ENCODE measurements at places on chromosomes 12 and 14. TPM values are rescaled to one million over a fixed set of nuclear protein-coding genes. Genes with fewer than 3 reads are reported as not detected.
A peak's percentile ranks its signal among the peaks of the same experiment; 100 is the strongest.

- H3K27me3 ChIP-seq: peaks cover 9% of the 10 kb centered on the region
- no peak overlapping the region for H3K27ac ChIP-seq
- H3K4me1 ChIP-seq: peaks cover 14% of the 10 kb centered on the region
- H3K4me3 ChIP-seq: no peak overlapping the region
- H3K36me3 ChIP-seq: no peaks in the 10 kb centered on the region
- no peak for DNase-seq
Measured at GRCh38 chr12:111221062-111222026, 147.6 kb downstream of the PHETA1 start.

DNA sequence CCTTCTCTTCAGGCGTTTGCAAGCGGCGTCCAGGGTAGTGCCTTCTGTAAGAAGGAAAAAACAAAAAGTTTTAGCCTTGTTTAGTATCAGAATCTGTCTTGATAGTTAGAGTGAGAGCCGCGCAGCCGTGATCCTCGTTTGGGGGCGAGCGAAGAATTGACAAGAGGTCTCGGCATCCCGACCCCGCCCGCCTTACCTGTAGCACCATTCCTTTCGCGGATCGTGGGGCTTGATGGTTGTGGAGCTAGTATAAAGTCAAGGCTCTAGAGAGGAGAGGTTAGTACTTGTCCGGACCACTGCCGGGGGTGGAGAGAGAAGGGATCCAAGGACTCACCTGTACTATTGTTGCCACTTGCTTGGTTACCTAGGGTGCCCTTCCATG lies 494 bp downstream of the TMTC3 start:
- no peak for DNase-seq
- peaks cover 9% of the 10 kb centered on the region for H3K36me3 ChIP-seq
- peaks cover 42% of the 10 kb centered on the region for H3K4me1 ChIP-seq
- H3K4me3 ChIP-seq: peak overlapping the region; percentile 95
- peak overlapping the region; percentile 69 for H3K27ac ChIP-seq

DNA sequence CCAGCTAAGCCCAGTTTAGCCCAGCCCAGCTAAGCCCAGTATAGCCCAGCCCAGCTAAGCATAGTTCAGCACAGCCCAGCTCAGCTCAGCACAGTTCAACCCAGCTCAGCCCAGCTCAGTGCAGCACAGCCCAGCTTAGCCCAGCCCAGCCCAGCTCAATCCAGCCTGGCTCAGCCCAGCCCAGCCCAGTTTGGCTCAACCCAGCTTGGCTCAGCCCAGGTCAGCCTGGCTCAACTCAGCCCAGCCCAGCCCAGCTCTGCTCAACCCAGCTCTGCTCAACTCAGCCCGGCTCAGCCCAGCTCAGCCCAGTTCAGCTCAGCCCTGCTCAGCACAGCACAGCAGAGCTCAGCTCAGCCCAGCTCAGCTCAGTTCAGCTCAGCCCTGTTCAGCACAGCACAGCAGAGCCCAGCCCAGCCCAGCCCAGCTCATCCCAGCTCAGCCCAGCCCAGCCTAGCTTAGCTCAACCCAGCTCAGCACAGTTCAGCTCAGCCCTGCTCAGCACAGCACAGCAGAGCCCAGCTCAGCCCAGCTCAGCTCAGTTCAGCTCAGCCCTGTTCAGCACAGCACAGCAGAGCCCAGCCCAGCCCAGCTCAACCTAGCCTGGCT lies 330.9 kb downstream of the TMEM121 start:
- H3K36me3 ChIP-seq: peaks cover 5% of the 10 kb centered on the region
- no peak overlapping the region for H3K4me3 ChIP-seq
- H3K27ac ChIP-seq: no peak overlapping the region
- DNase-seq: no peak
- no peaks in the 10 kb centered on the region for H3K4me1 ChIP-seq

GRCh38 chr12:98908866-98909265 lies 263.8 kb downstream of the APAF1 start:
- H3K4me3 ChIP-seq: no peak overlapping the region
- H3K27me3 ChIP-seq: peaks cover 8% of the 10 kb centered on the region
- H3K27ac ChIP-seq: no peak overlapping the region
- H3K36me3 ChIP-seq: no peaks in the 10 kb centered on the region
- no peak for DNase-seq

DNA sequence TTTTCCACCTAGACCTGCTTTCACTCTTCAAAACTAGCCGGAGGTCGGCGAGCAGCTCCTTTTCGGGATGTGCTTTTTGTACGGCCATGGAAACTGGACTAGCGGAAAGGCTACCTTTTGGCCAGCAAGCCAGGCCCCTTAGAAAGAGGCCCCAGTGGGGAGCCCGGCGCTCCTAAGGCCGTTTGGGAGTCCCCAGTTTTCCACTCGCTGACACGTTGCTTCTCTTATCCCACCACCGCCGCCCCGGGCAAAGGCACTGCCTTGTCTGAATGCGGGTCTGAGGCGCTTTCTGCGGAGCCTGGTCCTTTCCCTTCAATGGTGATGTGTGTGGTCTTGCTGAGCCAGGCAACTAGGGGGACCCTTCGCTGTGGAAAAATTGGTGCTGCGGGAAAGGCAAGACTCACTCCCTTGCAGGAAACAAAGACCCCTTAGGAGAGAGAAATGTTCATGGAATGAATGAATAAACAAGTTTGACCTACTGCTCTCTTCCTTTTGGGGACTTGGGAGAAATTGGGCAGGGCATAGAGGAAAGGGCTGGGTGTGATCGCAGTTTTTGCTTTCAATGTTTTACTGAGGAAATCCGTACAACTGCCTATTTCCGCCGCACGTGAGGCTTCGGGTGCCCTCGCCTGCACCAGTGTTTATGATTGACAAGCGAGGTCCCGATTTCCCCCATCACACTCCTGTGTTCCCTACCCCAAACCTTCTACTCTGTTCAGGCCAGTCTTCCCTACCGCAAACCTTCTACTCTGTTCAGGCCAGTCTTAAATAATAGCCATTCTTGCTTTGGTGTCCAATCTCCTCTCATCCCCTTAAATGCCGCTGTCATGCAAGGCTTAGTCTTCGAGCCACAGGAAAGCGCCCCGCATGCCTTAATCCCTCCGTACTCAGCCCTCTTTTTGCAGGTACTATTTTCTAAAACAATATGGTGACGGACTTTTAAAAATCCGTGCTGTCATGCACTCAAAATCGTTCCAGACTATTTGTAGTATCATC lies 1.0 kb upstream of the SLC38A2 start:
- peak; percentile 57 for DNase-seq
- H3K27me3 ChIP-seq: peaks cover 33% of the 10 kb centered on the region
- H3K27ac ChIP-seq: peak overlapping the region; percentile 98
- H3K4me1 ChIP-seq: peaks cover 37% of the 10 kb centered on the region
- peaks cover 21% of the 10 kb centered on the region for H3K36me3 ChIP-seq
- H3K4me3 ChIP-seq: peak overlapping the region; percentile 100

- no peaks in the 10 kb centered on the region for H3K4me1 ChIP-seq
- H3K4me3 ChIP-seq: no peak overlapping the region
Measured at GRCh38 chr14:53793790-53794505, 162.7 kb downstream of the BMP4 start.

DNA sequence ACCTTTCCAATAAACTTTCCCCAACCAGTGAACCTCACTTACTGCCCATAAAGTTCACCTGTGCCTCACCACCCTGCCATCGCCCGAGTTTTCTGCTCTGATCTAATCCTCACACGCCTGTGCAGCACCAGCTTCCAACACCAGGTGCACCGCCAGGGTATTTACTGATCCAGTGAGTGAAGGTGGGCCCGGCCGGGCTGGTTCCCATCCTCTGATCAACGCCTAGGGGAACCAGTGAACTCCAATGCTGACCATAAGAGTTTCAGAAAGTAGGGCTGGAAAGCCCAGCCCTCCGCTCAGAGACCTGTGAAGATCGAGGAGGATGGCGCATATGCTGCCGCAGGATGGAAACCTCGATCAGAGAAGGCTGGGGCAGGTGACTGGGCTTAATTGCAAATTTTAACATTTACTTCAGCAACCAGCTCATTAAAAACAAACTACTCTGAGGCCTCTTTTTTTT lies 685 bp upstream of the MYL6B start:
- peak overlapping the region; percentile 98 for H3K4me3 ChIP-seq
- peak overlapping the region; percentile 94 for H3K27ac ChIP-seq
- no peaks in the 10 kb centered on the region for H3K27me3 ChIP-seq
- DNase-seq: no peak
- H3K36me3 ChIP-seq: peaks cover 7% of the 10 kb centered on the region

The RAPGEF3 gene
- 0.89 TPM for total RNA-seq

The GPR65 gene
- not detected for total RNA-seq

DNA sequence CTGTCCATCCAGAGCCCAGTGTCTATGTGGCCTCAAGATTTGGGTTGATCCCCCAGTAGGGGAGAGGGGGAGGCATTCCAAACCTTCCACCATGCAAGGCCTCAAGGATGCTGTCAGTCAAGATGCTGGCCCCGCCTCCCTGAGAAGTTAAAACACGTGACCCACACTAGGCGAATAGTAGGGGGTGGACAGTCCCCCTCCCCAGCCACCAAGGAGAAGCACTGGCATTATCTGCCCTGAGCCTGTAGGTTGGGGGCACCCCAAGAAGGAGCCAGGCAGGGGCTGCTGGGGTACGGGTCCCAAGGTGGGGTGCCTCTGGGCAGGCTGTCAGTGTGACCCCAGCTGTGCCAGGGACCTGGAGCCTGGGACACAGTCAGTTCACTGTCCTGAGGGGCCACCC lies 2.3 kb downstream of the SLC25A29 start:
- peaks cover 40% of the 10 kb centered on the region for H3K4me1 ChIP-seq
- peaks cover 2% of the 10 kb centered on the region for H3K36me3 ChIP-seq
- no peaks in the 10 kb centered on the region for H3K27me3 ChIP-seq
- no peak overlapping the region for H3K27ac ChIP-seq

- H3K4me1 ChIP-seq: peaks cover 4% of the 10 kb centered on the region
- peaks cover 10% of the 10 kb centered on the region for H3K27me3 ChIP-seq
- no peak overlapping the region for H3K27ac ChIP-seq
Measured at GRCh38 chr14:36014236-36014635, 162.3 kb downstream of the PTCSC3 start.

GRCh38 chr12:24760606-24761378 lies 188.1 kb downstream of the BCAT1 start:
- peaks cover 56% of the 10 kb centered on the region for H3K4me1 ChIP-seq
- H3K36me3 ChIP-seq: peaks cover 6% of the 10 kb centered on the region
- no peak for DNase-seq
- H3K4me3 ChIP-seq: peak overlapping the region; percentile 41
- no peaks in the 10 kb centered on the region for H3K27me3 ChIP-seq
- peak overlapping the region; percentile 96 for H3K27ac ChIP-seq

DNA sequence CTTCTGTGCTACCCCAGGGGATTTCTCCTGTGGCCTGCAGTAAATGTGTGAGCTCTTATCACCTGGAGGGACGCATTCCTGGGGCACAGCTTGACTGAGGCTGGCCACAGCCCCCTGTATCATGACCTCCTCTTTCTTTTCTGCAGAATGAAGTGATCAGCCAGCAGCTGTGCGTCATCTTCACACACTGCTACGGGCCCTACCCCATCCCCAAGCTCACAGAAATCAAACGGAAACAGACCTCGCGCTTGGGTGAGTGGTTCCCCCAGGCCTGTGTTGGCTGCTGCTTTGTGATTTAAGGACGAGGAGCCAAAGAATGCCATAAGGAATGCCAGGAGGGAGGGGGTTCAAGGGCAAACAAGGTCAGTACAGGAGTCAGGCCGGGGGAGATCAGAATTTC lies 50.5 kb upstream of the PWP1 start:
- no peak overlapping the region for H3K27ac ChIP-seq
- H3K27me3 ChIP-seq: peaks cover 15% of the 10 kb centered on the region
- no peak overlapping the region for H3K4me3 ChIP-seq
- no peak for DNase-seq
- H3K36me3 ChIP-seq: no peaks in the 10 kb centered on the region
- no peaks in the 10 kb centered on the region for H3K4me1 ChIP-seq

The ITGB7 gene
- not detected for total RNA-seq

DNA sequence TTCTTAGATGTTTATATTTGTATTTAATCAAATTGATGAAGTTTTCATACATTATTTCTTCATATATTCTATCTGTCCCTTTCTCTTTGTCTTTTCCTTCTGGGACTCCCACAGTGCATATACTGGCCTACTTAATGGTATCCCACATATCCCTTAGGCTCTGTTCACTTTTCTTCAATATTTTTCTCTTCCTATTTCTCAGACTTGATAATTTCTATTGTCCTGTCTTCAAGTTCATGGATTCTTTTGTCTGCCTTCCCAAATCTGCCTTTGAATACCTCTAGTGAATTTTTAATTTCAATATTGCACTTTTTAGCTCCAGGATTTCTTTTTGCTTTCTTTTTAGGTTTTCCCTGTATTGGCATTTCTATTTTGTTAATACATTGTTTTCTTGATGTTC lies 33.4 kb downstream of the IFT81 start:
- no peak overlapping the region for H3K4me3 ChIP-seq
- peaks cover 45% of the 10 kb centered on the region for H3K36me3 ChIP-seq
- no peaks in the 10 kb centered on the region for H3K27me3 ChIP-seq
- DNase-seq: no peak
- H3K27ac ChIP-seq: no peak overlapping the region
- peaks cover 4% of the 10 kb centered on the region for H3K4me1 ChIP-seq

GRCh38 chr12:123905319-123905925 lies 67.2 kb downstream of the CCDC92 start:
- H3K27ac ChIP-seq: no peak overlapping the region
- H3K4me3 ChIP-seq: peak overlapping the region; percentile 49
- peak; percentile 61 for DNase-seq
- peaks cover 11% of the 10 kb centered on the region for H3K27me3 ChIP-seq

DNA sequence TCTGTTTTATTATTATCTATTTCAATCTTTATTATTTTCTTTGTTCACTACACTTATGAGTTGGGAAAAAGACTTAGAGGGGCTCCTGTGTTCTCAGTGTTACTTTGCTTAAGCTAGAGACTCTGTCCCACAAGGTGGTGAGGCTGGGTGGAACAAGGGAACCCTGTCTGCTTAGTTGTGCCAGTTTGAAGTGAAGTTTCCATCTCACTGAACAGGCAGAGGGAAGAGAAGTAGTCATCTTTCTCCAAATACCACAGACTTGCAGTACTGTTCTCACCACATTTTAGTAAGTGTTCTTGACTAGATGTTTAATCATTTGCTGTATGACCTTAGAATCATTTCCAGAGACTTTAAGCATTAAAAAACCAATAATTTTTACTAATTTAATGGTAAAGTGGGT lies 195.7 kb upstream of the NEDD1 start:
- no peak overlapping the region for H3K4me3 ChIP-seq
- no peak overlapping the region for H3K27ac ChIP-seq
- H3K36me3 ChIP-seq: no peaks in the 10 kb centered on the region
- DNase-seq: no peak

DNA sequence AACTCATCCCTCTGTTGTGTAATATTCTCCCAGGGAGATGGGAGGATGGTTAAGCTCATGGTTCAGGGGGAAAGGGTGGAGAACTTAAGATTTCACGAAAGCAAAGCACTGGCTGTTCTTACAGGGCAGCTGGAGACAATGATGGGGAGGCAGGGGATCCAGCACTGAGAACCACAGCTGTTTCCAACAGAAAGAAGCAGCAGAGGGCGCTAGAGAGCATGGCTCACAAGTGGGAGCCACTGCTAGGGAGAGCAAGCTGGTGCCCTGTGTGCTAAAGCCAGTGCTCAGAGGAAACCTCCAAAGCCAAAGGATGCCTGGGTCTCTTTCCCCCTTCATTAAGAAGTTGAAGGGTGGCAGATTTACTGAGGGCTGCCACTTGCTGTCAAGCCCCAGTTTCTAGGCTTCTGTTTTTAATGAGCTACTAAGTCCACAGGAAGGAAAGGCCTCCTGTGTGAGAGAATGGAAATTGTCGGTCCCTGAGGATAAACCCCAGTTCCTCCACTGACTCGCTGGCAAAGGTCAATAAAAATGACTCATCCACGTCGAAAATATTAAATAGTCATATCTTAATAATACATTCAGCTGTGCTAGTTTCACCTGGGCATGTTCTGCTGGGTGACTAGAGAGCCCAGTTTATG lies 199.7 kb downstream of the ANO2 start:
- H3K27me3 ChIP-seq: no peaks in the 10 kb centered on the region
- no peaks in the 10 kb centered on the region for H3K36me3 ChIP-seq
- H3K27ac ChIP-seq: peak overlapping the region; percentile 32
- H3K4me3 ChIP-seq: no peak overlapping the region
- no peaks in the 10 kb centered on the region for H3K4me1 ChIP-seq

All from neural crest cell (in vitro differentiated cells).